ENCODE measurements at places on chromosomes 6 and 20. TPM values are rescaled to one million over a fixed set of nuclear protein-coding genes. Genes with fewer than 3 reads are reported as not detected.
A peak's percentile ranks its signal among the peaks of the same experiment; 100 is the strongest.

GRCh38 chr20:38730989-38731737, 6.9 kb downstream of the SLC32A1 start:
- no peaks in the 10 kb centered on the region for H3K36me3 ChIP-seq
- H3K27ac ChIP-seq, result no peak overlapping the region
- DNase-seq, result peak; percentile 64
- H3K27me3 ChIP-seq, result peaks cover 84% of the 10 kb centered on the region
- no peaks in the 10 kb centered on the region for H3K4me1 ChIP-seq
- peak overlapping the region; percentile 18 for H3K4me3 ChIP-seq

Gene GDAP1L1
- total RNA-seq, result 5.2 TPM

- H3K27me3 ChIP-seq, result peaks cover 47% of the 10 kb centered on the region
- H3K27ac ChIP-seq, result no peak overlapping the region
- no peak overlapping the region for H3K4me3 ChIP-seq
- no peaks in the 10 kb centered on the region for H3K4me1 ChIP-seq
Observed at GRCh38 chr20:63165356-63166192, 50.4 kb downstream of the YTHDF1 start.

DNA sequence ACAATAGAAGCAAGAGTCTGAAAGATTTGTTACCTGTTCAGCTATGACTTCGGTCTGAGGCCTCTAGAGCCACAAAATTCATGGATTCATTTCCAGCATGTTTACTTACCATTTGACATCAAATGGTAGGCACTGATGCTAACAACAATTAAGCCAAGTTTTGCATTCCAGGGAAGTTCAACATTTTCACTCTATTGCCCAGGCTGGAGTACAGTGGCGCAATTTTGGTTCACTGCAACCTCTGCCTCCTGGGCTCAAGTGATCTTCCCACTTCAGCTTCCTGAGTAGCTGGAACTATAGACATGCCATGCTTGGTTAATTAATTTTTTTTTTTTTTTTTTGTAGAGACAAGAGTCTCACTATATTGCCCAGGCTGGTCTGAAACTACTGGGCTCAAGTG, 114.1 kb upstream of the SGK1 start:
- H3K4me3 ChIP-seq, result no peak overlapping the region
- H3K27ac ChIP-seq, result no peak overlapping the region
- H3K36me3 ChIP-seq, result no peaks in the 10 kb centered on the region
- H3K4me1 ChIP-seq, result no peaks in the 10 kb centered on the region
- no peak for DNase-seq

- peaks cover 7% of the 10 kb centered on the region for H3K4me1 ChIP-seq
- peak overlapping the region; percentile 55 for H3K27ac ChIP-seq
- peak; percentile 94 for DNase-seq
- H3K27me3 ChIP-seq, result no peaks in the 10 kb centered on the region
- H3K4me3 ChIP-seq, result no peak overlapping the region
Observed at GRCh38 chr20:2237059-2237458, 58.7 kb upstream of the TGM3 start.

Gene MCM8
- total RNA-seq, result 9.4 TPM

Gene PRDM13
- not detected for total RNA-seq
